ENCODE measurements at places on chromosomes 6 and 20.

GRCh38 chr6:26097268-26097875, 10.1 kb downstream of the HFE start:
- peak; percentile 47 for DNase-seq

GRCh38 chr6:43824703-43825064, 54.7 kb downstream of the VEGFA start:
- DNase-seq = no peak

GRCh38 chr6:44630125-44631028, 242.9 kb downstream of the CDC5L start:
- DNase-seq = no peak

- no peak for DNase-seq
Measured at GRCh38 chr20:57716202-57716601, 6.4 kb upstream of the PMEPA1 start.

- no peak for DNase-seq
Measured at GRCh38 chr6:137084865-137085617, 40.3 kb upstream of the IL20RA start.

- DNase-seq = no peak
Measured at GRCh38 chr20:63591147-63591533, 17.1 kb upstream of the HELZ2 start.

- DNase-seq = no peak
Measured at GRCh38 chr6:5325173-5325572, 63.9 kb downstream of the FARS2 start.

GRCh38 chr6:10205120-10205519, 209.8 kb downstream of the TFAP2A start:
- no peak for DNase-seq

- DNase-seq = no peak
Measured at GRCh38 chr20:48192109-48192508, 406.8 kb upstream of the SULF2 start.

GRCh38 chr6:158558415-158559306, 1.2 kb upstream of the TMEM181 start:
- no peak for DNase-seq
